ENCODE measurements at places on chromosomes 7 and 10.
A peak's percentile ranks its signal among the peaks of the same experiment; 100 is the strongest.

DNA sequence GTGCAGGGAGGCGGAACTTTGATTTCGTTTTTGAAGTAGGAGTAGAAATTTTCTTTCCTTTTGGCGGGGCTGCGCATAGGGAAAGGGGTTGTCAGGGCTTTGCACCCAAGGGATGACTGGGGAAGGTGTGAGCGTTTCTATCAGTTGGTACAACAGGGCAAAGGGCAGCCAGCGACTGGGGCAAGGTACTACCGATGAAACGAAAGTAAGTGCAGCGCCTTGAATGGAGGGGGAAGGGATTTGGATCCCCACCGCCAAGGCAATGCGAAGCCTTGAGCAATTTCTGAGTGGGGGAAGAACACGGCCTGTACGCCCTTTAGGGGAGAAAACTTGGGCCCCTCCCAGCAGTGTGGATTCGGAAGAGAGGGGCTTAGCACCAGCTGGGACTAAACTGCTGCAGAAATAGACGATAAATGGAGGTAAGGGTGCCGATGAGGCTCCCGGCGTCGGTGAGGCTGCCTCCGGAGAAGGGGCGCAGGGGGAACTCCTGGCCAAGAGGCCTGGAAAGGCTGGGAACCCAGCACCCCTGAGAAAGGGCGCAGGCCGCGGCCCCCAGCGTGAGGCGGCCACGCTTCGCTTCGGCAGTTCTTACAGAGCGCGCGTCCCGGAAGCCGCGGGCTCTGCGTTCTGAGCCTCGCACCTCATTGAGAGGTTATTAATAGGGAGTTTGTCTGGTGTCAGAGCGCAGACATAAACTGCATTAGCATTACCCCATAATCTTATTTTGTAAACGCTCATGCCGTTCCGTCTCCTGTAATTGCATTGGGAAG, 10.0 kb upstream of the TLX1 start:
- DNase-seq = no peak

- no peak for DNase-seq
These were observed 568.9 kb upstream of the ANKRD30A start for GRCh38 chr10:36556468-36556867.

DNA sequence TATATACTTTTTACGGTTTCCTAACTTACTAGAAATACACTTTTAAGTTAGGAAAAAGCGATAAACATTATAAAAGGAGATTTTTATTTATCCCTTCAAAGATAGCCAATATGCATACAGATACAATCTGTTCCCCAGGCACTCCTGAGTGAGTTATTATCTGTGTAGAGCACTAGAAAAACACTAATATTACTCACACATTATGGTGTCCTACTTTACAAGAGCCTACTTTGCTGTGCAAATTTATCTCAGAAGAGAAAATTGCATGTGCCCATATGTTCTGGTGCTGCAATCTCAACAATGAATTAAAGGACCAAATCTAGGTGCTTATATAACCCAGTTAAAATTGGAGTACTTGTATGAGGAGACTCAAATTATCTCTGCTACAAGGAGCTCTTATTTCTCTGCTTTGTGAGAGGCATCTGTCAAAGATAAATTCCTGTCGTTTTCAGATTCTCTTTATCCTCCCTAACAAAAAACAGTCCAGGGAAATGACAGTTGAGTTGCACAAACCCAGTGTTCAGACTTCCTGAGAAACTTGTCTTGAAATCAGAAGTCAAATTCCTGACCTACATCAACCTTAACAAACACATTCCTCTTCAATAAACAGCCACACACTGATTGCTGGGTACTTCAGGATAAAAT, 28.9 kb downstream of the CPA1 start:
- no peak for DNase-seq

- DNase-seq = no peak
These were observed 76.2 kb downstream of the AHR start for GRCh38 chr7:17374654-17375053.

- DNase-seq = no peak
These were observed 160.6 kb downstream of the ADARB2 start for GRCh38 chr10:1576467-1577372.

- DNase-seq = peak; percentile 62
These were observed 563 bp upstream of the JMJD1C start for GRCh38 chr10:63466144-63466935.

DNA sequence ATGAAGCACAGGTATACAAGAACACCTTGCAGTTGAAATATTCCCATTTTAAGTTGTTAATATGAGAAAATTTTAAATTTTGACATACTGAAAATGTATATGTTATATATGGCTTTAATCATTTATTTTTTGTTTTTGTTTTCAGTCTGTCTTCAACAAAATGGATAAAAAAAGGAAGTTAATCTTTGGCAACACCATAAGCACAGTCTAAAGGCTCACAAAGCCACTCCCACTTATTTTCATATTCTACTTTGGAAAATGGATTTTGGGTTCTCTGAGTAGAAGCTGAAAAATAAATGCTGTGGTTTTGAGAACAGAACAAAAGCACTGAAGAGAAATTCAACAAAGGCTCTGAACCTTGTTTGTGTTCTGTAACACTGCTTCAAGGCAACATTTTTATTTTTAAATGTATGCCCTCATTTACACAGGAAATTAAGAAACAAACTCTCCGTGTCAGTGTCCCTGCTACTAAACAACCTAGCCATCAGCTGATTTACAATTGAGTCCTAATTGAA, 81.3 kb upstream of the LRRN3 start:
- no peak for DNase-seq

- DNase-seq = no peak
These were observed 13.3 kb downstream of the SORBS1 start for GRCh38 chr10:95547791-95548435.

- no peak for DNase-seq
These were observed 39.1 kb upstream of the TMEM236 start for GRCh38 chr10:17712717-17713471.

GRCh38 chr7:116447436-116447835, 52.1 kb upstream of the CAV2 start:
- no peak for DNase-seq

- peak; percentile 50 for DNase-seq
These were observed 153.7 kb downstream of the DNAJB9 start for GRCh38 chr7:108723381-108723814.

All from muscle of back (tissue), 13 donors.